ENCODE measurements at places on chromosomes 16 and 17.

DNA sequence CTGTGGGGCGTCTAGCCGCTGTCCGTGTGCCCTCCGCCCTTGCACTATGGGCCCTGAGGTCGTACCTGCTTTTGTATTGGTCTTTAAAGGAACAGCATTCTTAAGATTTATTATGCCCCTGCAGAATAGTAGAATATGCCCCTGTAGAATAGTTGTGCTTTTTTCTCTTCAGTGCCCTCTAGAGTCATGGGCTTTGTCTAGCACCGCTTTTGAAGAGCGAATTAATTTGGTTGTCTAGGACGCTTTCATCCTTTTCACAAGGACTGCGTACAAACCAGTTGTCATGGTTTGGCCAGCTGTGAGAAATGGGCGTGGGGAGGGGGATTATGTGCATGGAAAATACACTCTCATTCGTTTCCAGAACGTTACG is 621 bp downstream of the CEP95 start:
- DNase-seq: peak; percentile 81

GRCh38 chr17:80783486-80783885 is 208.2 kb upstream of the CHMP6 start:
- DNase-seq: no peak

DNA sequence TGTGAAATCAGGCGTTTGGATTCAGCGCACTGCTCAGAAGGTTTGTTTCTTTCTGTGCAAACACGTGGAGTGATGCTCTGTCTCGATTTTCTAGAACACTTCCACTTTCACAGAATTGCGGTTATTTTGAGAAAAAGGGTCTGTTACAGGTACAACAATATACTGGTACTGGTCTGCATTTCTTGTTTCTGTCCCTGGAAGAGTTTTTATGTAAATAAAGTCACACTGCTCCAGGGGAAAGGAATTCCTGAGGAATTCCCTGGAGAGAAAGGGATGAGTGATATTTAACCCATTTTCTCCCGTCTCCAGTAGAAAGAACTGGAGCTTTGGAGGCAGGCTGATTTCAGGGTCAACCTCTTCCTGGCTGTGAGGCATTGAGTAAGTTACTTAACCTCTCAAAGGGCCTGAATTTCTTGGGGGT is 16.2 kb upstream of the RMI2 start:
- no peak for DNase-seq

- DNase-seq: no peak
These were observed 40.3 kb upstream of the TNRC6A start for GRCh38 chr16:24689128-24689527.

DNA sequence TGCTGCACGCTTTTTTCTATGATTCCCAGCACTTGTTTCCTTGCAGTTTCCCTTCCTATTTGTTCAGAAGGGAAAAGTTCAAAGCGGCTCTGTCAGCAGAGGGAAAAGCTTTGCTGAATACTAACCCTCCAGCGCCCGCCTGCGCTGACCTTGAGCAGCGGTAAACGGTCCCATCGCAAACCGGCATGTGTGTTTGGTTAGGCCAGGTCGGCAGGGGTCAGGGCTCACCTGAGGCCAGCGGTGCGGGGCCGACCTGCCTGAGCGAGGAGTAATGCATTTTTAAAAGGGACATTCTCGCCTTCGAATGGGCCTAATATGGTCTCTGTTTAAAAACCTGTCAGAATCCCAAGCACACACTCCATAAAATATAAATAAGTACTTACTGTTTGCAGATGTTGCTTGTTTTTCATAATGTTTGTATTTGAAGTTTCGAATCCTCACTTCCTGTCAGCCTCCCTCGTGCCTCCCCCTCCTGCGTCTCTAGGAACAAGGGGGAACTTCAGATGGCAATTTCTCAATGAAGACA is 110.1 kb downstream of the IRX3 start:
- no peak for DNase-seq

GRCh38 chr17:81536299-81537290 is 8.4 kb downstream of the FSCN2 start:
- DNase-seq: no peak

- DNase-seq: no peak
These were observed 24.8 kb upstream of the MTSS2 start for GRCh38 chr16:70710422-70711210.

DNA sequence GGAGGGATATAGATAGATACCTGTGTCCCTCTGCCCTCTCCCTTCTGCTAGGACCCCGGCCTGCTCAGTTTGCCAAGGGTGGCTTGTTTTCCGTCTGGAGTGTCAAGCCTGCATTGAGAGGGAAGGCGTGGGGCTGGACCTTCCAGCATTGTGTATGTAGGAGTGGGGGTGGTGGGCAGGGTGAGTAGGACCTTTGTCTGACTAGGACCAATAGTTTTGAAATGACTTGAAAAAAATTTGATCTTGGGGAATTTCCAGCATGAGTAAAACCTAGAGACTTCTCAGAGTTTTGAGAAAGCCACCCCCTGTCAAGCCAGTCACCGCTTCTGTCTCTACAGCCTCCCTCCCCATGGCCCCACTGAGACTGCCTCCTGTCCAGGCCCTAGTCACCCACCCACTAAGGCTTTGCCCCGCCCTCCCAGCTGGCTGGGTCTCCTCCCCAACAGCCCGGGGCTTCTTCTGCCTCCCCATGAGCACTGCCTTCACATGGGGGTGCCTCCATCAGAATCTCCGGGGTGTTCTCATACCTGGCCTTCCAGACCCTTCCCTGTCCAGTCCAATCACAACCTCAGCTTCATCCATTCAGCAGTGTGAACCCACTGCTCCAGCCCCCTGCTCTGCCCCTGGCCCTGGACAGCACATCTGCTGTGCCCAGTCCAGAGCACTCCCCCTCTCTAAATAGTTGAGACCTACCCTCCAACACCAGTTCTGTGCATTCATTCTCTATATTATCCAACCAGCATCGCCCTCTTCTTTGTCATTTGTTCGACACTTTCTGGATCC is 207.0 kb downstream of the MSI2 start:
- DNase-seq: no peak

Measured in CD4-positive, alpha-beta T cell treated with Interferon alpha-2 for 1 hour (primary cell).